ENCODE measurements at places on chromosomes 6 and 20.

- no peaks in the 10 kb centered on the region for H3K36me3 ChIP-seq
- no peaks in the 10 kb centered on the region for H3K27me3 ChIP-seq
- no peaks in the 10 kb centered on the region for H3K4me1 ChIP-seq
- no peak overlapping the region for H3K27ac ChIP-seq
- H3K4me3 ChIP-seq, result no peak overlapping the region
Measured at GRCh38 chr20:4837760-4838159, 116.1 kb downstream of the PRND start.

GRCh38 chr6:169263836-169264608, 10.4 kb upstream of the THBS2 start:
- no peak for DNase-seq
- no peaks in the 10 kb centered on the region for H3K4me1 ChIP-seq
- no peak overlapping the region for H3K4me3 ChIP-seq
- H3K27me3 ChIP-seq, result no peaks in the 10 kb centered on the region
- H3K27ac ChIP-seq, result no peak overlapping the region
- H3K36me3 ChIP-seq, result no peaks in the 10 kb centered on the region

- peaks cover 3% of the 10 kb centered on the region for H3K36me3 ChIP-seq
Measured at GRCh38 chr20:37404461-37404890, 58.5 kb downstream of the SRC start.

DNA sequence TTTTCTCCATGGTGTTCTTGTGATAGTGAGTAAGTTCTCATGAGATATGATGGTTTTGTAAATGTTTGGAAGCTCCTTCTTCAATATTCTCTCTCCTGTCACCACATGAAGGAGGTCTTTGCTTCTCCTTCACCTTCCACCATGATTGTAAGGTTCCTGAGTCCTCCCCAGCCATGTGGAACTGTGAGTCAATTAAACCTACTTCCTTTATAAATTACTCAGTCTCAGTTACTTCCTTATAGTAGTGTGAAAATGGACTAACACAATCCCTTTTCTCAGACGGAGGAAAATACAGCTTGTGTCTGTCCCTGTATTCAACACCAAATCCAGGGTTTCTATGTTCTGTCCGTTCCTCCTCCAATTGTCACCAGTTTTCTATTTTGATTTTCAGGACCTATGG, 181.0 kb downstream of the ALDH8A1 start:
- no peak overlapping the region for H3K27ac ChIP-seq
- no peaks in the 10 kb centered on the region for H3K4me1 ChIP-seq
- H3K36me3 ChIP-seq, result no peaks in the 10 kb centered on the region
- DNase-seq, result no peak
- no peaks in the 10 kb centered on the region for H3K27me3 ChIP-seq
- no peak overlapping the region for H3K4me3 ChIP-seq

GRCh38 chr6:114404339-114404955, 61.6 kb upstream of the HS3ST5 start:
- no peaks in the 10 kb centered on the region for H3K27me3 ChIP-seq
- no peak overlapping the region for H3K27ac ChIP-seq
- DNase-seq, result no peak
- H3K4me1 ChIP-seq, result no peaks in the 10 kb centered on the region

DNA sequence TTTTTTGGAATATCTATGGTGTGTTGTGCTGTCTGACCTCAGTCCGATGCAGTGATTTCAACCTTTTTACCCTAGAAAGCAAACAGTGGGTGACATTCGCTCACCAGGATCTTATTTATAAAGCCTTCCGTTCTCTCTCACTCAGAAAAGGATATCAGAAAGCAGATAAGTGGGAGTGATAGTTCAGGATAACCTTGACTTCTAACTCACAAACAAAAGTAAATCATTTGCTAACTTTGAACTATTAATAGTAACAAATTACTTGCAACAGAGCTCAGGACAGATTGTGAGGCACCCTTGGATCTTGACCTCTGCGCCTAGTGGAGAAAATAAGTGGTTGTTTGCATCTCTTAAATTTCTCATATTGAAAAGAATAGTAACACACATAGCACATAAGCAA, 637.1 kb upstream of the CITED2 start:
- no peaks in the 10 kb centered on the region for H3K27me3 ChIP-seq
- H3K4me3 ChIP-seq, result no peak overlapping the region
- no peaks in the 10 kb centered on the region for H3K4me1 ChIP-seq
- no peaks in the 10 kb centered on the region for H3K36me3 ChIP-seq
- H3K27ac ChIP-seq, result no peak overlapping the region
- DNase-seq, result no peak

DNA sequence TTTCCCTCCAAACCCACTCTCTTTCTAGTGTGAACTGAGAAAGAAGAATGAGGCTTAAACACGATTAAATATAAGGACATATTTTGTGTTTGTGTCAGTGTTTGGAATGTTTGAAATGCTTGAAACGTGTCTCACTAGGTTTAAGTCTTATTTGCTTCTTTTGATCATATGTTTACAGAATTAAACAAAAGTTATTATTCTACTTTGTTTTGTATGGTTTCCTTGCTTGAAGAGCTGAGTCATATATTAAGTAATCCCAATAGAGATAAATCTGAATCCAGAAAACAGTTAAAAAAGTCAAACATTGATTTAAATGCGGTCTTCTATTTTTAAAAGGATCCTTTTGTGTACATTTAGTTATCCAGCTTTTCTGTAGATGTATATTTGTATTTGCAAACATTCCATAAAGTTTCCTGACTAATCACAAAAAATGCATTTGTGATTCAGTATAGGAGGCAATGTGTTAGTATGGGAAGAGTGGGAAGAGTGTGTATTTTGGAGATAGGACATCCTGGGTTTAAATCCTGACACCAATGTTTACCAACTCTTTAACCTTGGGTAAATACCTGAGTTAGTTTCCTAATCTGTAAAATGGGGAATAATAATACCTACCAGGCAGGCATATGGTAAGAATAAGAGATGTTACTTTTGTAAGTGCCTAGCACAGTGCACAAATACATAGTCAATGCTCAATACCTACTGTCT, 72.9 kb downstream of the TSBP1 start:
- H3K36me3 ChIP-seq, result no peaks in the 10 kb centered on the region
- no peak overlapping the region for H3K27ac ChIP-seq
- no peak overlapping the region for H3K4me3 ChIP-seq
- no peaks in the 10 kb centered on the region for H3K4me1 ChIP-seq

DNA sequence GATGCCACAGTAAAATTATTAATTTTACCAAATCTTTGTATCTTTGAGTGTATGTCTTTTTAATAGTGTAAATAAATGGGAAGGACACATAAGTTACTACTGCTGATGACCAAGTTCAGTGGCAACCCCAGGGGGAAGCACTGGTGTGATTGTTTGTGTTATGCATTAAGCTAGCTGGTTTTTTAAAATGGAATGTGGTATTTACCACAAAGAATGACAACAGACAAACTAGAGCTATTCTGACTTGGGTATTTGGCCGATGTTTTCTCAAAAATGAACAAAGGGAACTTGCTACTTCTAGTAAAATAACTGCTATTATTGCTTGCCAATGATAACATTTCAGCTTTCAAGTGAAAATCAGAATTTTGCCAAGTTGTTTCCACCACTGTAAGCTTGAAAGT, 2.9 kb downstream of the FNDC1 start:
- no peaks in the 10 kb centered on the region for H3K4me1 ChIP-seq
- DNase-seq, result no peak
- peaks cover 25% of the 10 kb centered on the region for H3K27me3 ChIP-seq
- H3K4me3 ChIP-seq, result no peak overlapping the region
- H3K36me3 ChIP-seq, result no peaks in the 10 kb centered on the region
- no peak overlapping the region for H3K27ac ChIP-seq

DNA sequence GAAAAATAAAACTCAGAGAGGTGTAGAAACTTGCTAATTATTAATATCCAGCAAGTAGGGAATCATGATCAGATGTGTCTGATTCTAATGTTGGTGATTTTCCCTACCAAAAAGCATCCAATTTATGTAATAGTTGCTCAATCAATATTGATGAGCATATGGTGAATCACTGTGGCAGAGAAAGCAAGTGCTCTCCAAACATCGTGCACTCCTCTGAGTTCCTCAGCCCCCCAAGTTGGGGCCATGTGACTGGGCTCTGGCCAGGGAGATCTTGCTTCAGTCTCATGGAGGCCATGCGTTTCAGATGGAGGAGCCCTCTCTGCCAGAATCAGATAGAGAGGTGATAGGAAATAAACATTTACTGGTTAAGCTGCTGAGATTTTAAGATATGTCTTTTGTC, 133.2 kb upstream of the LY86 start:
- no peaks in the 10 kb centered on the region for H3K4me1 ChIP-seq
- H3K27me3 ChIP-seq, result peaks cover 15% of the 10 kb centered on the region
- H3K36me3 ChIP-seq, result no peaks in the 10 kb centered on the region
- no peak for DNase-seq
- no peak overlapping the region for H3K27ac ChIP-seq

DNA sequence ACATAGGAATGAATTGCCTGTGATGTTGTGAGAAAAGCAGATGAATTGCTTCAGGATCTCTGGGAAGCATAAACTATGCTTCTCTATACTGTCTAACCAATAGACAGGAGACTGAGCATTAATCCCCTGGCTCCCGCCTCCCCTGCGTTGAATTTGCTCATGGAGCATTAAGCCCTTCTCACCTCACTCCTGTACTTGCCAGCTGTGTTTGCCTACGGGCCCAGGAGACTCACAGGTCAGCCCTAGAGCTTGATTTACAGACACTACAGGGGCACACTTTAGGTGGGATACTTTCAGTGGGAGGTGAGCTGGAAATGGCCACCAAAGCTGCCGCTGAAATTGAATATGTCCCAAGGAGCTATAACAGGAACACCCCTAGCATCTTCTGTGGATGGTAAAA, 418.7 kb downstream of the CBLN4 start:
- DNase-seq, result no peak
- H3K27me3 ChIP-seq, result no peaks in the 10 kb centered on the region
- H3K27ac ChIP-seq, result no peak overlapping the region
- no peaks in the 10 kb centered on the region for H3K36me3 ChIP-seq
- no peak overlapping the region for H3K4me3 ChIP-seq
